ENCODE measurements at places on chromosomes 5 and 9. TPM values are rescaled to one million over a fixed set of nuclear protein-coding genes. Genes with fewer than 3 reads are reported as not detected.

Gene NDUFS6
- total RNA-seq = 39.3 TPM

- no peak for DNase-seq
Measured at GRCh38 chr5:149423794-149424268, 44.7 kb upstream of the IL17B start.

Gene MLANA
- total RNA-seq = not detected

Gene PCDHGA1
- 1.6 TPM for total RNA-seq

Gene PCDHGC3
- total RNA-seq = 50.5 TPM

DNA sequence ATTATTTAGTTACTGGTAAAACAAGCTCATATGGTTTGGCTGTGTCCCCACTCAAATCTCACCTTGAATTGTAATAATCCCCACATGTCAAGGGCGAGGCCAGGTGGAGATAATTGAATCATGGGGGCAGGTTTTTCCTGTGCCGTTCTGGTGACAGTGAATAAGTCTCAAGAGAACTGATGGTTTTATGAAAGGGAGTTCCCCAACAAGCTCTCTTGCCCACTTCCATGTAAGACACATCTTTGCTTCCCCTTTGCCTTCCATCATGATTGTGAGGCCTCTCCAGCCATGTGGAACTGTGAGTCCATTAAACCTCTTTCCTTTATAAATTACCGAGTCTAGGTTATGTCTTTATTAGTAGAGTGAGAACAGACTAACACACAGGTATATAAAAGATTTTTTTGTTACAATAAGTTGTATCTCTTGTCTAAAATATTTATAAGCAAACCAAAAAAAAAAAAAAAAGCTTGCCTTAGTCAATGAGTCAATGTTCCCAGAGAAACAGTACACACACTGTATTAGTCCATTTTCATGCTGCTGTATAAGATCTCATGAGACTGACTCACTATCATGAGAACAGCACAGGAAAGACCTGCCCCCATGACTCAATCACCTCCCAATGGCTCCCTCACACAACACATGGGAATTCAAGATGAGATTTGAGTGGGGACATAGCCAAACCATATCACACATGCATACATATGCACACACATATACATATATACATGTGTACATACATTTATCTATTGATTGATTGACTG lies 138.3 kb downstream of the BASP1 start:
- no peak for DNase-seq

- no peak for DNase-seq
Measured at GRCh38 chr5:68657055-68657961, 436.5 kb upstream of the SLC30A5 start.

- DNase-seq = no peak
Measured at GRCh38 chr5:128667751-128668150, 129.7 kb upstream of the FBN2 start.
